ENCODE measurements at places on chromosomes 6 and 20.

DNA sequence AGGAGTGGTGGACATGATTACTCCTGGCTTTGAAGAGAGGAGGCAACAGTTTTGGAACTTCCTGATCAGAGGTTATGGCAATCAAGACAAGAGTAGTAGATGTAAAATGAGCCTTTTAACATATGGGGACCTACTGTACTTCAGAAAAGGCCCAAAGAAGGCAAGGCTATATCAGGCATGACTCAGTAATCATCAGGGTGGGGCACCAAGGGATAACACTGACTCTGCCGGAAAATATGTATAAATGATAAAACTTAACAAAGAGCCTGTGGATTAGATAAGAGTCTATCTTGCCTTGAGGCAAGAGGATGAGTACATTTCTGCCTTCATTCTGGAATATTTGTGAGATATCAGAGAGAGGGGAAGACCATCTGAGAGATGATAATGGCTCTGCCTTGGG, 1389.9 kb upstream of the MAP3K7 start:
- DNase-seq = no peak

- DNase-seq = peak; percentile 77
Observed at GRCh38 chr6:107957308-107957908, 600 bp downstream of the SEC63 start.

DNA sequence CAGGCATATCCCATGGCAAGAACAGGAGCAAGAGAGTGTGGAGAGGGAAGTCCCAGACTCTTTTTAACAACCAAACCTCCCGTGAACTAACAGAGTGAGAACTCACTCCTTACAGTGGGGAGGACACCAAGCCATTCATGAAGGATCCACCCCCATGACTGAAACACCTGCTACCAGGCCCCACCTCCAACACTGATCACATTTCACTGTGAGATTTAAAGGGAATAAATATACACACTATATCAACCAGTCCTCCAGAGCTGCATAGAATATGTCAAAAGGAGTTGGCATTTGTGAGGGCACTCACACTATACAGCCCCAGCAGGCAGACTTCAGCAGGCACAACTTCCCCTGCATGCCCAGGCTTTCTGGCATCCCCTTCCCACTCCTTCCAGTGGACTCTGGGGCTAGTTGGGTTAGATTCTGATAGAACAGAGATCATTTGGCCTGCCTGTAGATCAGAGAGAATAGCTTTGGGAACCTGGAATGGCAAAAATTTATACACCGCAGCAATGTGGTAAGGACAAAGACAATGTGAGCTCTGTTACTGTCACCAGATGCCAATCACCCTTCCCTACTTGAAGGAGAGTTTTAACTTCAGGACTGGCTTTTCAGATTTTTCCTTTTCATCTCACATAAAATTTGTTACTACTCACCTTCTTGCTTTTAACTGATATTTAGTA, 25.2 kb upstream of the TENT5A start:
- no peak for DNase-seq

GRCh38 chr20:2846698-2847097, 6.2 kb downstream of the VPS16 start:
- DNase-seq = no peak

- DNase-seq = no peak
Observed at GRCh38 chr20:32772046-32772445, 9.9 kb downstream of the DNMT3B start.

- no peak for DNase-seq
Observed at GRCh38 chr6:147190556-147190955, 13.7 kb upstream of the STXBP5 start.

GRCh38 chr6:138654715-138655634, 118.6 kb upstream of the CCDC28A start:
- DNase-seq = peak; percentile 58

DNA sequence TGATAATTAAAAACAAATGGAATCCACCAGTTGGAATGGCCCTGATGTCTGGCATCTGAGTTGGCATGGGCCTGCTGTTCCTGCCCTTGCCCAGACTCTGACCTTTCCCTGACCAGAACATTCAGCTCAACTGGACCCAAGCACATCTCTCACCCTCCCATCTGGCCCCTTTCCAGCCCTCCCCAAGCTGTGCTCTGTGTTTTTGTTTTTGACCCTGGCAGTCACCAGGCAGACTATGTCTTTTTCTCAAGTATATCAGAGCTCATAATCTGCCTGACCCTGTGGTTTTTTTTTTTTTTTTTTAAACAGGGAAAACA, 117.6 kb downstream of the TRDN start:
- no peak for DNase-seq

- DNase-seq = no peak
Observed at GRCh38 chr6:101578306-101578705, 184.8 kb downstream of the GRIK2 start.

GRCh38 chr6:27617700-27618689, 145.1 kb upstream of the ZNF184 start:
- DNase-seq = peak; percentile 45

DNA sequence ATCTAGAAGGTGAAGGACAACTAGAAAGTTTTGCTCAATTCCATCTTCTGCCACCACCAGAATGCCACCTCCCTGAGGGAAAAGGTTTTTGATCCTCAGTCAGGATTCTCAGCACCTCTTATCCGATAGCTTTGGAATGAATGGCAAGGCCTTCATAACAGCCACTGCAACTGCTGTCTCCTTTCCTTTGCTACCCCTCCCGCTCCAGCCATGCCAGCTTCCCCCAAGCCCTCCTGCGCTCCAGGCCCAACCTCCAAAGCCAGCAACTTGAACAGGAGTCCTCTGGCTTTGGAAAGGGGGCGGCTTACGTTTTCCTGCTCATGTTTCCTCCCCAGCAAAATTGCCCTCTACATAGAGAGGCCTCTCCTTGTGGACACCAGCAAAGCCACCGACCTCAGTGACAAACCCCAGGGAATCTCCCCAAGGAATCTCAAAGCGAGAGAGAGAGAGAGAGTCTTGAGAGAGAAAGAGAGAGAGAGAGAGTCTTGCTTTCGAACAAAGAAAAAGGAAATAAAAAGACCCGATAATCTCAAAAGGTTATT, 420 bp upstream of the BTN2A1 start:
- no peak for DNase-seq

- no peak for DNase-seq
Observed at GRCh38 chr6:37514837-37515236, 15.1 kb upstream of the CCDC167 start.

DNA sequence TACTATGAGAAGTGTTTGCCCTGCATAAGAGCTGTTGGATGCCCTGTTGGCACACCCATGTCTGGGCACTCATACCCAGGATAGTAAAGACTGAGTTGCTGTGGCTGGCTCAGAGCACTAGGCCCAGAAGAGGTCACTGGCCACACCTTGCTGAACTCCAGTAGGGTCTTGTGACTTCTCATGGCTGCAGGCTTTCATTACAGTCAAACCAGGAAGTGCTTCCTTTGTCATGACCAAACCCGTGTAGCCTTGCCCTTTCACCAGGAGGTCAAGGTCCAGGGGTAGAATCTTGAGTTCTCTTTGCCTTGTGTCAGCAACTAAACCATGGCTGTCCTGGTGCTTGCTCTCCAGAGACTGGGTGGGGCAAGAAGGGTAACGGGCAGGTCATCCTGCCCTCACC, 49.5 kb downstream of the CD164 start:
- DNase-seq = no peak

DNA sequence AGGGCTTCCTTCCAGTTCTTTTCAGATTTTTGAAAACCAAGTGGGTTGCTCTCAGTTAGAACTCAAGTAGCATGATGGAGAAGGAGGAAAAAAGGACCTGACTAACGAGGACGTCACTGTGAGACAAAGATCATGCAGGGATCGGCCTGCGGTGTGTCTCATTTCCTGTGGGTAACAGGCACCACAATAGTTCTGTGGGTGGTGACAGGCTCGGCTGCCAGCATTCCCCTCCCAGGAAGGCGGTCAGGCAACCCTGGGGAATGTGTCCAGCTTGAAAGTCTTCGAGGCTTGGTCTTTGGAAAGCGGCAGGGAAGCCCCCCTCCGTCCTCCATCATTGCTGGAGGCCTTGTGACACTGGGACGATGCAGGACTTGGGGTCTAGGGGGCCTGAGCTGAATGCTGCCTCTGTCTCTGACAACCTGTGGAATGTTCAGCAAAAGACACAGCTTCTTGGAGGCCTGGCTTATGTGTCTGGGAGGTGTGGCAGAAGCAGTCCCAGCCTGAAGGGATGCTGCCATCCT, 121.0 kb downstream of the BCAS1 start:
- DNase-seq = peak; percentile 96

- DNase-seq = no peak
Observed at GRCh38 chr6:118923035-118923434, 11.9 kb downstream of the MCM9 start.

- no peak for DNase-seq
Observed at GRCh38 chr6:52595796-52596130, 18.9 kb upstream of the TRAM2 start.

- no peak for DNase-seq
Observed at GRCh38 chr6:156720691-156721685, 56.2 kb upstream of the ARID1B start.

GRCh38 chr6:100464903-100465700, at the start of gene SIM1:
Gene SIM1, minus strand, starts transcription at chr6:100464921. Its CDS starts 1,453 bp downstream, at chr6:100463468.
- DNase-seq = peak; percentile 96

DNA sequence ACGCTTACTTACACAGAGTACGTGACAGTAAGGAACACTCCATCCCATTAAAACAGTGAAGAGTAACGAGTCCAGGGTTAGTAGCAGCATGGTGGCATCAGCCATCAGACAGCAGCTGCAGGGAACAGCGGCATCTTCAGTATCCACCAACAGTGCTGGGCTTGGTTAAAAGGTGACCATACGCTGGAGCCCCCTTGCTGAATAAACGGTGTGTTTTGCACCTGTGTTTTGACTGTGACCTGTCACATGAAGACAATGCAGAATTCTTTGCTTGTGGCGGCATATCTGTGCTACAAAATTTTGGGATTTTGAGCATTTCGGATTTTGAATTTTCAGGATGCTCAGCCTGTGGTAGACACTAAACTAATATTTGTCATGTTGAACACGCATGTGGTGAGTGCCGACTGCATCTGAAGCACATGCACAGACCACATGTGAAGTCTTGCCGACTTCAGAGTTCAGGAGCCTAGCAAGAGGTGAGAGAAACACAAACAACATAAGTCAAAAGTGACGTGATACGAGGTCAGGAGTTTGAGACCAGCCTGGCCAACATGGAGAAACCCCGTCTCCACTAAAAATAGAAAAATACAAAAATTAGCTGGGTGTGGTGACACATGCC, 69.3 kb upstream of the FRMD1 start:
- no peak for DNase-seq

DNA sequence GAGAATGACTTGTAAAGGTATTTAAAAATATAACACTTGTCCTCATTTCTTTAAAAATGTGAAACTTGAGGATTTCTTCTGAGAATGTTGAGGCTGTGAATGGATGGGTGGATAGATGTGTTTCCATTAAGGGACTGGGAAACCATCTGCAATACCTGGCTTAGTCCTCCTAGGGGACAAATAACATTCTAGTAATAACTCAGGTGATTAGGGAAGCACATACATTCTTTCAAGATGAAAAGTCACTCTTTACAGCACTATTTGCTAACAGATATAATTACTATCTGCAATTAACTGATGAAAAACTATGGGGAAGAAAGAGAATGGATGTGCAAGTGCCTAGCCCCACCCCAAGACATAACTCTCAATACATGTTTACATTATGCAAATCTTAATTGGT, 542.3 kb downstream of the CD83 start:
- DNase-seq = no peak

DNA sequence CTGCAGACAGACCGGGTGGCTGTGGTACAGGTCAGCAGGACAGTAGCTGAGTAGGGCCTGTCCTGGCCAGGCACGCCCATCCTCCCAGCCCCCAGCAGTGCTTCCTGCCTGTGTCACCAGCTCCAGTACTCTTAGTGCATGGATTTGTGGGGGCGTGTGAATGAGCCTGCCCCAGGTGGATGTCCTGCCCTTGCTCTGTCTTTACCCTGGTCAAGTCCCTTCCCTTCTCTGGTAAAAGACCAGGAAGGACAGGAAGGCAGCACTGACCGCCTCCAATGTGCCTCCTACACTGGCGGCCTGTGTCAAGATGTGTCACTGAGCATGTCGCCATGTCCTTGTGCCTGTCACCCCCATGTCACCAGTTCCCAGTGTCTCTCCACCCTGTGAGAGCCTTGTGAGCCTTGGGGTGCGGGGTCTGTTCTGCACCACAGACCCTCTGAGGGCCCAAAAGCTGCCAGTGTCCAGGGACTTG, 11.9 kb downstream of the TEAD3 start:
- DNase-seq = no peak

DNA sequence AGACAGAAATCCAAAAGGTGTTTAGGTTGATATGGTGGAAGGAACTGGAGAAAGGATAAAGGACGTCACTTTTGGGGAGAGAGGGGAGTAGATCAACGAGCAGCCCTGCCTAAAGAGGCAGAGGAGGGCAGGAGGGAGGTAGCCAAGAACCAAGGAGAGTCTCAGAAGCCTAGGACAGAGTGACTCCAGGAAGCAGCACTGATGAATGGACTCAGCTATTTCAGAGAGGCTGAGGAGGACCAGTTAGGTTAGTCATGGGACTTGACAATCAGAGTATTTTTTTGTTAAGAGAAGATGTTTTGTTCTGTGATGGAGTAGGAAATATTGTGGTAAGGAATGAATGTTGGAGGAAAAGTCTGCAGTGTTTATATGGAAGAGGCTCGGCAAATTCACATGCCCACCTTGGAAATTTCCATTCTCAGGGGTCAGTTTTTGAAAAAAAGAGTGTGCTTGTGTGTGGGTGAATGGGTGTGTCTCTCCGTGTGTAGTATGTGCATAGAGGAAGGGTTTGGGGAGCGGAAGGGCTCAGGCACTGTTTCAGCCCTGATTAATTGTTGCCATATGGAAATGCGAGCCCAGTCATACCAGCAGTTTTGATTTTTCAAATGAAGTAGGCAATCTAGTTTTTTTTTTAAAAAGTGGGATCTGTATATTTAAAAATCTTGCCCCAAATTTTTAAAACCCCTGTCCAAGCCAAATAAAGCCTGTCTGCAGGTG, 303.6 kb downstream of the SAMD5 start:
- DNase-seq = no peak

- DNase-seq = peak; percentile 11
Observed at GRCh38 chr6:30311101-30311500, 15.6 kb upstream of the TRIM39 start.

DNA sequence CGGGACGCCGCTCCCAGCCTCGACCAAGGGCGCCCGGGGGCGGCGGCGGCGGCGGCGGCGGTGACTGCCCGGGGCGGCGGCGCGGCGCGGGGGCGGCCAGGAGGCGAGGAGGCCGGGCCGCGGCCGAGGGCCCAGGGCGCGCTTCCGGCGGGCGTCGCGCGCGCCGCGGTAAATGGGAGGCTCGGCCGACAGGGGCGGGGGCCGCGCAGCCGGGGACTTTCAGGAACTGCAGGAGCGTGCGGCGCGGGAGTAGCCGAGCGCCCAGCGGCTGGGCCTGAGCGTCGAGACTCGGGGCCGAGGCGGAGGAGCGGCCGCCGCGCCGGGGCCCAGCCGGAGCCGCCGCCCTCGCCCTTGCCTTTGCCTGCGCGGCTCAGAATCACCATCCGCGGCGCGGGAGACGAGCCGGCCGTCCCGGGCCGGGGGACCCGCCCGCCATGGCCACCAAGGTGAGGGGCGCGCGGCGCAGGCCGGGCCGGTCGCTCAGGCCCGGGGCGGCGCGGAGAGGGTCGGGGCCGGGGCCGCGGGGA, at the start of gene SNX9:
SNX9 (plus strand) TSS at position 246 of the 527 bp plus-strand sequence; CDS start at position 435, 189 bp downstream.
- peak; percentile 84 for DNase-seq

- DNase-seq = no peak
Observed at GRCh38 chr20:32871627-32872160, 13.0 kb downstream of the EFCAB8 start.
